ENCODE measurements at places on chromosomes 7 and 10.

GRCh38 chr10:3828404-3829155 is 43.6 kb upstream of the KLF6 start:
- H3K27ac ChIP-seq = peak overlapping the region; percentile 86
- H3K4me1 ChIP-seq = peaks cover 18% of the 10 kb centered on the region
- no peaks in the 10 kb centered on the region for H3K36me3 ChIP-seq
- peak overlapping the region; percentile 39 for H3K4me3 ChIP-seq
- no peaks in the 10 kb centered on the region for H3K27me3 ChIP-seq
- peak; percentile 40 for DNase-seq

DNA sequence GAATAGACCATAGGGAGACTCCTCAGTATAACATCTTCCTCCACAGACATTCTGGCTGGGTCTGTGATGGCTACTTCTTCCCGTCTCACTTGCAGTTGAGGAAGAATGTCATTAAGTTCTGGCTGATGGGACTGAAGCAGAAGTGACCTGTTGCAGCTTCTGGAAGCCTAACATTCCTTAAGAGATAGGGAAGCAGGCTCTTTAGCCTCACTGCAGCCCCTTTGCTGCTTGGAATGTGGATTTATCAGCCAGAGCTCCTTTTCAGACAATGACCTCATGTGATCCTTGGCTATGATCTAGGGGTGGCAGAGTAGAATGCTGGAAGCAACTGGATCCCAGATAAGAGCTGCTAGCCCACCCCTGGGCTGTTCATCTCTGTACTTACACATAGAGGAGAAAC is 142.5 kb downstream of the RNF216 start:
- H3K36me3 ChIP-seq = peaks cover 76% of the 10 kb centered on the region
- no peak overlapping the region for H3K4me3 ChIP-seq
- peaks cover 8% of the 10 kb centered on the region for H3K4me1 ChIP-seq
- DNase-seq = no peak
- no peak overlapping the region for H3K27ac ChIP-seq

DNA sequence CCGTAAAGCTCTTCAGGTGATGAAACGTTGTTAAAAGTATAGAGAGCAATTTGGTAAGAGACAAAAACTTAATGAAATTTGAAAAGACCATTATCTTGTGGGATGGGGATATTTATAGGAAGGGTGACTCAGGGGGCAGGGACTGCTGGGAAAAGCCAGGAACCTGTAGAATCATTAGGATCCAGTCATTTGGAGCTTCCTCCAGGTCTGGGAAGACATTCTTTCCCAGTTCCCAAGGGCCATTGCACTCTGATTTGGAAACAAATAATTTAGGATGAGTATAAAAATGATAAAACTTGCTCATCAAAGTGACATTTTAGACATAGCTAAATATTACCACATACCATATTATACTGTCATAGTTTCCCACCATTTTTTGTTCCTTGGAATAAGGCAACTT is 143.9 kb downstream of the PFKFB3 start:
- no peak overlapping the region for H3K4me3 ChIP-seq
- H3K27me3 ChIP-seq = no peaks in the 10 kb centered on the region

DNA sequence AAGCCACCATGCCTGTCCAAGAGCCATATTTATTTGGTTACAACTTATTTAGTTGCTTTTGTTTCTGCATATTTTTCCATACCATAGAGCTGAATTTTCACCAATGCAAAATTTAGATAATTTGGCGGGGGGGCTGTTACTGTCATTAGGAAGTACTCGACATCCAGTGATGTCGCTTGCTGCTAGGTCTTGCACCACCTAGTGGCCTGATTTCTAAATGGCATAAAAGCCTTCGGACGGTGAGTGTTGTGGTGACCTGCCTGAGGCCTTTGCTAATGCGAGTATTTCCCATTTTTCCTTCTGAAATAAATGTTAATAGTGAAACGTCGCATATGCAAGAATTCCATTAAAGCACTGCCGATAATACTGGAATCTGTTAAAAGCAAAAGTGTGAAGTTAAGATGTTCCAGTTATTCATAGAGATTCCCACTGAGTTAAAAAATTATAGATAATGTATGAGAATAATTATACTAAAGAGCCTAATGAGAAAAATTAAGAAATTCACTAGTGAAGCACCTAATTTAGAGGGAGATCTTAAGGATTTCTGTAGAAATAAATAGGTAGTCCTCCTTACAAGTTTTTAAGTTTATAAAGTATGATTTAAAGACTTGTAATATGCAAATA is 86.1 kb upstream of the DNAJB6 start:
- no peaks in the 10 kb centered on the region for H3K4me1 ChIP-seq
- H3K36me3 ChIP-seq = peaks cover 82% of the 10 kb centered on the region
- H3K27me3 ChIP-seq = no peaks in the 10 kb centered on the region
- H3K4me3 ChIP-seq = no peak overlapping the region

DNA sequence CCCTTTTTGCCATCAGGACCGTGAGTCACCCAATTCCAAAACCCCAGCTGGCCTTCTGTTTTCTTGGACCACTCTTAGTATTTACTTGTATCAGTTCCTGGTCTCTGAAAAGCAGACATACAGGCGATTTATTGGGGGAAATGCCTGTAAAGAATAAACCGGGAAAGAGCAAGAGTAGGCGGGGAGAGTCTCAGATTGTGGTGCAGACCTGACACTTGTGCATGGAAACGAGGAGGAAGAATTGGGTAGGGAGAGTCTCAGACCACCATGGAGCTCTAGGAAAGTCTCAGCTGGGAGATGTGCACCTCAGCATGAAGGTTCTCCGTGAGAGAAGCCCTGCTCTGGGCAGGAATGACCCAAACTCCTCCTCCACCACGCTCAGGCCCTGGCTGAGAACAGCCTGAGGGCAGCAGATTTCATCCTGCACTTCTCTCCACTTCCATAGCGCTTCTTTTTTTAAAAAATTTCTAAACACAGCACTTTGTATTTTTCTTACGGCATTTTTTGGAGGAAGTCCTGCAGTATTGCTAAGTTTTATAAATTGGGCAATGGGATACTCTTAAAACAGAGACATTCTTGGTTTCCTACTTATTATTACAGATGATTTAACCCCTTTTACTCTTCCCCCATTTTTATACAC is 6.1 kb upstream of the TASOR2 start:
- DNase-seq = no peak
- H3K27me3 ChIP-seq = peaks cover 14% of the 10 kb centered on the region
- H3K36me3 ChIP-seq = no peaks in the 10 kb centered on the region
- H3K4me3 ChIP-seq = no peak overlapping the region
- no peaks in the 10 kb centered on the region for H3K4me1 ChIP-seq

DNA sequence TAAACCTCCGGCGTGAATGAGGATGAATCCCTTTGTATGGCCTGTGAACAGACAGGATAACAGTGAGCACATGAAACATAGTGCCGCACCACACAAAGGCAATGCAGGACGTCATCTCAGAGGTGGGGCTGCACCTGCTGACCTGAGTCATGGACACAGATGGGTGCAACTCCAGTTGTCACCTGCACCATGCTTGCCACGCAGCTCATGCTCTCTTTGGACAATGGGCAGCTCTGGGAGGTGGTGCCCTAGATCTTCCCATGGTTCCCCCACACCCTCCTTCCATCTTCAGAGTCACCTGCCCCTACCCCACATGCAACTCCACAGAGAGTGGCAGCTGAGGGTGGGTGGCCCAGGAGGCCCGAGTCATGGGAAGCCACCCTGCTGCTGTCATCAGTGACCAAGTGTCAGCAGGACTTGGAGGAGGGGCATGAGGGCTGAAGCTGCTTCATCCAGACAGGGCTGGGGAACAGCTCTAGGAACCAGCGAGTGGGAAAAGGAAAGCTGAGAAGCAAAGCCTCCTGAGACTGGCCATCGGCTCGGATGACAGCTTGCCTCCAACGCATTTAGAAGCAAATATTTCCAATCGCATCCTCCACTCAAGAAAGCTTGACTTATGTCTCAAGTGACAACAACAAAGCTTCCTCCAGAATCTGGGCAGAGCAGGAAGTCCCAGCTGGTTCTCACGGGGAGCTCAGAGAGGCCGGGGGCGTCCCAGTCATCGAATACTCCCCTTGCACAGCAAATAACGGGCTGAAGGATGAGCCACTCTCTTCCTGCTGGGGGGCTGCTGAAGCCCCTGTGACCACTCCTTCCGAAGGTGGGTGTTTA is 27.1 kb downstream of the VIPR2 start:
- DNase-seq = no peak
- H3K27ac ChIP-seq = peak overlapping the region; percentile 50
- H3K4me3 ChIP-seq = no peak overlapping the region
- no peaks in the 10 kb centered on the region for H3K4me1 ChIP-seq

- no peaks in the 10 kb centered on the region for H3K4me1 ChIP-seq
- H3K36me3 ChIP-seq = no peaks in the 10 kb centered on the region
- no peaks in the 10 kb centered on the region for H3K27me3 ChIP-seq
- no peak overlapping the region for H3K4me3 ChIP-seq
- H3K27ac ChIP-seq = no peak overlapping the region
Measured at GRCh38 chr7:83921941-83922607, 272.5 kb downstream of the SEMA3A start.

GRCh38 chr7:55026086-55026790 is 7.4 kb downstream of the EGFR start:
- no peak overlapping the region for H3K4me3 ChIP-seq
- H3K27ac ChIP-seq = no peak overlapping the region
- no peaks in the 10 kb centered on the region for H3K4me1 ChIP-seq
- no peaks in the 10 kb centered on the region for H3K27me3 ChIP-seq
- DNase-seq = no peak

DNA sequence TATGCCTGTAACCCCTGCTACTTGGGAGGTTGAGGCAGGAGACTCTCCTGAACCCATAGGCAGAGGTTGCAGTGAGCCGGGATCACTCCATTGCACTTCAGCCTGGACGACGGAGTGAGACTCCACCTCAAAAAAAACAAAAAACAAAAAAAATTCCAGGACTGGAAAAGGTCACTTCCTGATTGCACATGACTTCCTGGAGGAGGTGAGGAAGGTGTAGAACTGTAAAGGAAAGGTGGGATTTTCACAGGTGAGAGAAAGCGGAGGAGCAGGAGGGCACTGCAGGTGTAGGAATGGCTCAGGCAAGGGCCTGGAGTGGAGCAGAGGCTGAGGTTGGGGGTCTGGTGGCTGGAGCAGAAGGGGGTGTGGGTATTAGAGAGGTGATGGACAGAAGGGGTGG is 3.2 kb upstream of the MUC3A start:
- no peak overlapping the region for H3K27ac ChIP-seq
- DNase-seq = no peak
- no peaks in the 10 kb centered on the region for H3K4me1 ChIP-seq
- H3K27me3 ChIP-seq = peaks cover 4% of the 10 kb centered on the region

DNA sequence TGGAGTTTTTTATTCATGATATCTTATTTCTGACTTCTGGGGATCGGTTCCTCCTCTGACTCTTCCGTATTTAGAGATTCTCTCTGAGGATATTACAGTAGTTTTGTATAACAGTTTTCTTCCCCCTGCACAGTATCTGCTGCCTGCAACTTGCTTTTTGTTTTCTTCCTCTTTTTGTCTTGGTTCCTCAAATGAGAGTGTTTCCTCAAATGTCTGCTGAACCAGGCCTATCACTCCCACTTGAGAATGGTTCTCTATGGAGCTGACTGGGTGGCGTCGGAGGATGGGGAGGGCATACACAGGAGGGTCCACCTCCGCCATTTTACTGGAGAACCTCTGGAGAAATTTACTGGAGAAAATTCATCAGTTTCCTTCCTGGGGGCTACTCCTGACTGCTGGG is 27.7 kb downstream of the ARHGAP22 start:
- H3K27ac ChIP-seq = no peak overlapping the region
- H3K4me3 ChIP-seq = no peak overlapping the region
- no peaks in the 10 kb centered on the region for H3K4me1 ChIP-seq
- no peaks in the 10 kb centered on the region for H3K36me3 ChIP-seq
- no peaks in the 10 kb centered on the region for H3K27me3 ChIP-seq

DNA sequence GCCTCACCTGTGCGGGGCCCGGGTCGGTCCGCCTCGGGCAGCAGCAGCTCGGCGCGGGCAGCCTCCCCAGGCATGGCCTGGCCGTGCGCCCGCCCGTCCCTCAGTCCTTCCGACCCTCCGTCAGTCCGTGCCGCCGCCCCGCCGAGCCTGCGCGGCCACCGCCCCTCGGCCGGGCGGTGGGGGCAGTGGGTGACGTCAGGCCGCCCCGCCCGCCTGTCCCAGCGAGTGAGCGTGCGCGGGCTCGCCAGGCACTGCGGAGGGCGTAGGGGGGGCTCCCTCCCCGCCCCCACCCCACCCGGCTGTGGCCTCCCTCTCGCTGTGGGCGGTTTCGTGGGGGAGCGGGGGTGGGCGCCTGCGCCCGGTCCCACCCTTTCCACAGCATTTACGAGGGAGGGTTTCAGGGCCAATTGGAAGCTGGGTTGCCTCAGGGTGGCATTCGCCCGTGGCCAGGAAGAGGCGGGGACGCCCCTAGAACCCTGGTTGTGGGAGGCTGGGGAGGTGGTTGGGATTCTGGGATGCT is at the start of gene NACAD:
NACAD (minus strand) TSS at position 149 of the 520 bp plus-strand sequence; CDS start at position 74, 75 bp downstream.
- H3K27me3 ChIP-seq = no peaks in the 10 kb centered on the region
- no peak for DNase-seq
- H3K36me3 ChIP-seq = no peaks in the 10 kb centered on the region
- H3K4me3 ChIP-seq = no peak within 1 kb of the TSS
- H3K27ac ChIP-seq = no peak within 1 kb of the TSS

- H3K27ac ChIP-seq = no peak overlapping the region
- no peaks in the 10 kb centered on the region for H3K27me3 ChIP-seq
- H3K36me3 ChIP-seq = no peaks in the 10 kb centered on the region
- H3K4me3 ChIP-seq = no peak overlapping the region
- no peaks in the 10 kb centered on the region for H3K4me1 ChIP-seq
Measured at GRCh38 chr7:51012569-51013217, 230.0 kb upstream of the GRB10 start.

DNA sequence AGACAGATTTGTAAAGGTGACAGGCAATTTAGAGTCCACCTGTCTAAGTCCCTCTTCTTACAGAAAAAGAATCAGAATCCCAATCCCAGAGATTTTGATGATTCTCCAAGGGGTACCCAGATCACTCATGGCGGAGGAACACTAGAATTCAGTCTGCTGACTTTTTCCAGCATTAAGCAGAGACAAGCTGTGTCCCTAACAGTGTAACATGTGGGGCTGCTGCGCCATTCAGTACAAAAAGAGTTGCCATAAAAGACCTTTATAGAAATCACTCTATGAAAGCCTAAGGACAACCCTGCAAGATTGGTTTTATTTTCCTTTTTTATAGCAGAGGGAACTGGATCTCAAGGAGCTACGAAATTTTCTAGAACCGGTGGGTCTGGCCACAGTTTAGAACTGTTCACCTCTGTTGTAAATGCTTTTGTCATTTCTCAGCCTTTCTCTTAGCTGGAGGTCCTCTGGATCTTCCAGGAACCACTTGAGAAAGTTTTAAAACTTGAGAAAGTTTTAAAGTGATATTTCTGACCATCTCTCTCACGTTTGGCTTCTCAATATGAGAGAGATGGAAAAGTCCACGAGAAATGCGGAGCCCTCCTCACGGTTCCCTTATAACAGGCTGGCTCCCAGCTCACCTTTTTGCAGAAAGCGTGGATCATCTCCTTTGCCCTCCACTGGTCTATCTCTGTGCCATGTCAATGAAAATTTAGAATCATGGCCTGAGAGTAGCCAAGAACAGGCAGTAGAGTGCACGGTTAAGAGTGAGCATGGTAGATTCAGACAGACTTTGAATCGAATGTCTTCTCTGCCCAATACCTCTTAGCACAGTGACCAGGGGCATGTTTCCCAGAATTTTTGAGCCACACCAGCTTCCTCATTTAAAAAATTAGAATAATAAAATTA is 826 bp downstream of the GIMAP7 start:
- H3K4me3 ChIP-seq = peak overlapping the region; percentile 51
- no peaks in the 10 kb centered on the region for H3K27me3 ChIP-seq
- peak; percentile 43 for DNase-seq
- peak overlapping the region; percentile 95 for H3K27ac ChIP-seq

Data from DND-41 (cell line).